Fibroblast of lung (primary cell): ENCODE measurements at places on chromosomes 5 and 9. TPM values are rescaled to one million over a fixed set of nuclear protein-coding genes. Genes with fewer than 3 reads are reported as not detected.
A peak's percentile ranks its signal among the peaks of the same experiment; 100 is the strongest.

The ZCCHC9 gene
- total RNA-seq, result 34.9 and 50.9 TPM in 2 replicates

The UIMC1 gene
- total RNA-seq, result 36.2 and 36.7 TPM in 2 replicates

The CDH12 gene
- total RNA-seq, result not detected in 2 replicates

The OR13C8 gene
- total RNA-seq, result not detected in 2 replicates

The WWC1 gene
- 2.5 and 4.9 TPM in 2 replicates for total RNA-seq

The C9 gene
- under 0.01 and 0.33 TPM in 2 replicates for total RNA-seq

The TMEM174 gene
- not detected in 2 replicates for total RNA-seq

- H3K4me1 ChIP-seq, result peaks cover 16% of the 10 kb centered on the region
- H3K27ac ChIP-seq, result peak overlapping the region; percentile 88
- peak overlapping the region; percentile 88 for H3K4me3 ChIP-seq
- H3K27me3 ChIP-seq, result no peaks in the 10 kb centered on the region
- DNase-seq, result peak; percentile 41
- peaks cover 14% of the 10 kb centered on the region for H3K36me3 ChIP-seq
These were observed 8.1 kb downstream of the ARPC5L start for GRCh38 chr9:124869986-124870560.

DNA sequence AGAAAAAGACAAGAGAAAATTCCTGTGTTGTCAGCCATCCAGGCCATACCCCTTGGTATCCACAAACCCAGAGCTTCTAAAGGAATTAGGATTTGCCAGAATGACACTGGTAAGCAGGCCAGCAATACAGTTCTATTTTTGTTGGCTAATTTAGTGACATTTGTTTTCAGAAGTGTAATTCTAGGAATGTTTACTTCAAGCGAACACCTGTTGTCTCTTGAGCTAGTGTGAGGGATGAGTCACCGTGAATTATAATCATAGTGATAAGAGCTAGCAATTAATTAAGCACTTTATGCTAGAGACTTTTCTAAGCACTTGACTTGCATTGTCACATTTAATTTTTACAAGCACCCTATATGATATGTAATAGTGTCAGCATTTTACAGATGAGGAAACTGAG is 99.2 kb downstream of the PRKACG start:
- H3K27ac ChIP-seq, result no peak overlapping the region
- H3K4me3 ChIP-seq, result no peak overlapping the region
- no peaks in the 10 kb centered on the region for H3K36me3 ChIP-seq

GRCh38 chr5:14332746-14333145 is 189.6 kb downstream of the TRIO start:
- H3K4me3 ChIP-seq, result no peak overlapping the region
- DNase-seq, result no peak
- no peaks in the 10 kb centered on the region for H3K27me3 ChIP-seq
- no peak overlapping the region for H3K27ac ChIP-seq
- peaks cover 25% of the 10 kb centered on the region for H3K36me3 ChIP-seq
- no peaks in the 10 kb centered on the region for H3K4me1 ChIP-seq

DNA sequence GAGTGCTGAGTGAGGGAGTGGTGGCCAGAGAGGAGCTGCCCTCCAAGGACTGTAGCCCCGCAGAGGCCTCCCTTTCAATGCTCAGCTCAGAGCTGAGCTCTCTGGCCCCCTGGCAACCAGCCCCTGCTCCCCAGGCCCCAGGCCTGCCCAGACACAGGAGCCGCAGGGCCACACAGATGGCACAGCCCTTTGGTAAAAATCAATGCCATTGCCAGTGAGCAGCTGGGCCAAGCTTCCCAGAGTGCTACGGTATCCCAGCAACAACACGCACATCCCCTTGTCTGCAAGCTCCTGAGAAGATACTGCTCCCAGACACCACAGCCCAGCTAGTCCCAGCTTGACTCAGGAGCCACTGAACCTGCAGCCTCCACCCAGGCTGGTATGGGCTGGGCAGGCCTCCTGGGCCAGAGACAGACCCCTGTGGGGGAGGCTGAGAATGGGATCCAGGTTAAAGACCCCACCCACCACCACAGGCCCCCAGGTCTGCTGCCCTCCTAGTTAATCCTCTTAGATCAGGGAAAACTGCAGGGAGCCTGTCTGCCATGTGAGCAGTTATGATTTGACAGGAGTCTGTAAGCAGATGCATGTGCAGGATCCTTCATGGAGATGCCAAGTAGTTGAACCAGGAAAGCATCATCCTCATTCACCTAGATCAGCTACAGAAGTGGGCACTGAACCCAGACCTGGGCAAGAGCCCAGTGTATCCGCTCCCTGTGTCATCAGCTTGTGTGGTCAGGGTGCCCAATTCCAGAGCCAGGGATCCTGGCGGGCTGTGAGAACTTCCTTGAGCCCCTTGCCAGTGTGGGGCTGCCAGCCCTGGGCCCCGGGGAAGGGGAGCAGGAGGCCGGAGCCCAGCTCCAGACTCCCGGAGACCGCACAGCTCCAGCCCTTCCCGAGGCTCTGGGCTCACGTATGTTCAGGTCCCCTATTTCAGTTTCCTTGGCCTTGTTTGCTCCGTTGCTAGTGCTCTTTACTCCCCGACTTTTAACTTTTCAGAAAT is 26.7 kb upstream of the ADAMTS2 start:
- H3K4me3 ChIP-seq, result no peak overlapping the region
- no peaks in the 10 kb centered on the region for H3K4me1 ChIP-seq
- H3K36me3 ChIP-seq, result no peaks in the 10 kb centered on the region

GRCh38 chr9:128242828-128243214 is 33.0 kb downstream of the GOLGA2 start:
- H3K27ac ChIP-seq, result no peak overlapping the region
- H3K36me3 ChIP-seq, result peaks cover 2% of the 10 kb centered on the region
- peaks cover 23% of the 10 kb centered on the region for H3K4me1 ChIP-seq
- H3K27me3 ChIP-seq, result no peaks in the 10 kb centered on the region
- no peak for DNase-seq
- peak overlapping the region; percentile 72 for H3K4me3 ChIP-seq

DNA sequence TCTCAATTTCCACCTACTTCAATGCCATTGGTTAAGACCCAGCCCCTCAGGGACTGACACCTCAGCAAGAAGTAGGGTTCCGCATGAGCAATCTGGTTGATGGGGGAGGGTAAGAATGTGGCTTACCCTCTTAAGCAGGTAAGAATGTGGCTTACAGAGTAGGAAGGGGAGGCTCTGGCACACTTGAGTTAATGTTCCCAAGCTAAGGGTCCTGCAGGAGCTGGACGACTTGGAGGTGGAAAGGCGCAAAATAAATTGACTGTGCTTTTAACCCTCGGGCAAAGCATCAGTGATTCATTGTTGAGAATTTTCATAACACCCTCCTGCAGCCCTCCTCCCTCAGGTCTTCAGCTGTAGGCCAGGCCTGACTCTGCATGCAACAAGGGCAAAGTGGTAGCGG is 24.9 kb upstream of the ADRA1B start:
- H3K27ac ChIP-seq, result no peak overlapping the region
- no peak for DNase-seq
- no peak overlapping the region for H3K4me3 ChIP-seq
- H3K4me1 ChIP-seq, result peaks cover 8% of the 10 kb centered on the region

GRCh38 chr9:109159583-109159982 is 7.5 kb downstream of the FRRS1L start:
- no peak overlapping the region for H3K4me3 ChIP-seq
- no peaks in the 10 kb centered on the region for H3K4me1 ChIP-seq
- peaks cover 11% of the 10 kb centered on the region for H3K27me3 ChIP-seq
- no peak for DNase-seq
- H3K36me3 ChIP-seq, result no peaks in the 10 kb centered on the region

DNA sequence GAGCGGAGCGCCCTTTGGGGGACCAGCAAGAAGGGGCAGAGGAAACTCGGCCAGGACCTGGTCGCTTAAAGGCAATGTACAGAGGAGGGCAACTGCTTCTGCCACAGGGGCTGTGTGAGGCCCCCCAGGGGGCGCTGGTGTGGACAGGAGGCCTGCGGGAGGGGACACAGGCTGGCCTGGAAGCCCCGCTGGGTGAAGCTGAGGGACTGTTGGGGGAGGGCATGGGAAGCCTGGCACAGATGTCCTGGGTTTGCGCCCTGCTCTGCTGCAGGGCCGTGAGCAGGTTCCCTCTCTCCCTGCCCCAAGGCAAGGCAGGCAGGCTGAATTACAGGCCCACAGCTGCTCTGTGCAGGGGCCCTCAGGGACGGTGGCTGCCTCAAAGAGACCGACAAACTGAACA is 5.4 kb downstream of the MED22 start:
- no peak overlapping the region for H3K27ac ChIP-seq
- H3K27me3 ChIP-seq, result no peaks in the 10 kb centered on the region
- no peak overlapping the region for H3K4me3 ChIP-seq
- no peak for DNase-seq
- H3K4me1 ChIP-seq, result peaks cover 6% of the 10 kb centered on the region

DNA sequence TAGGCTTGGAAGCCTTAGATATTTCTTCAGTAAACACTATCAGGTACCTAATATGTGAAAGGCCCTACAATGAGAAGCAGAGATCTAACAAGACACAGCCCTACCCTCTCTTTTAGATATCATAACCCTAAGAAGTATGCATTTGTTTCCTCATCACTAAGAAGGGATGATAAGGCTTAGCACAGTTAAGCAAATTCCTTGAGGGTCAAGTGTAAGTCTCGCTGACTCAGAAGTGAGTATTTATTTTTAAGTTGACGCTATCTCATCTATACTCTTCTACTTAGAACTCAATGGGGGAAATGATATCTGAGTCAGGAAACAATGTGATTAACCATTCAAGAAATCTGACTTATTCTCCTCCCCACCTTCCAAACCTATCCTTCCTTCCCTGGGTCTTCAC is 149.7 kb downstream of the ESM1 start:
- H3K27me3 ChIP-seq, result no peaks in the 10 kb centered on the region
- peak overlapping the region; percentile 76 for H3K27ac ChIP-seq
- DNase-seq, result peak; percentile 53
- no peak overlapping the region for H3K4me3 ChIP-seq

DNA sequence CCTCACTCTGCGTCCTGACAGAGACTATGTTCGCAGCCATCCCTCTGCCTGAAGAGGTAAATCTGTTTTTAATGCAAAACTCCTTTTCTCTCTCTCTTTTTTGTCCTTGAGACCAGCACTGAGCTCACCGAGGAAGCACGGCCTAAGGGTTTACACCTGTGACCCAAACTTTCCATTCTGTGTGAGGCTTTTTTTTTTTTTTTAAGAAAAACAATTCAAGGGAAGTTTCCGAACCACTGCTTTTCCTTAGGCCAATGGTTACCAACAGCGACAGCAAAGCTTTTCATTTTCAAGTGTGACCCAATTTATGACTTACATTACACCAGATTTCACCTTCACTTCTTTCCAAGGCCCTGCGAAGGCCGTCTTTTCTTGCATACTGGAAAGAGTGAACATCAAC is 205.9 kb downstream of the EFNA5 start:
- no peak for DNase-seq
- H3K4me1 ChIP-seq, result no peaks in the 10 kb centered on the region
- H3K36me3 ChIP-seq, result no peaks in the 10 kb centered on the region
- H3K4me3 ChIP-seq, result no peak overlapping the region
- H3K27ac ChIP-seq, result no peak overlapping the region
